ENCODE measurements at places on chromosomes 11 and 22.

DNA sequence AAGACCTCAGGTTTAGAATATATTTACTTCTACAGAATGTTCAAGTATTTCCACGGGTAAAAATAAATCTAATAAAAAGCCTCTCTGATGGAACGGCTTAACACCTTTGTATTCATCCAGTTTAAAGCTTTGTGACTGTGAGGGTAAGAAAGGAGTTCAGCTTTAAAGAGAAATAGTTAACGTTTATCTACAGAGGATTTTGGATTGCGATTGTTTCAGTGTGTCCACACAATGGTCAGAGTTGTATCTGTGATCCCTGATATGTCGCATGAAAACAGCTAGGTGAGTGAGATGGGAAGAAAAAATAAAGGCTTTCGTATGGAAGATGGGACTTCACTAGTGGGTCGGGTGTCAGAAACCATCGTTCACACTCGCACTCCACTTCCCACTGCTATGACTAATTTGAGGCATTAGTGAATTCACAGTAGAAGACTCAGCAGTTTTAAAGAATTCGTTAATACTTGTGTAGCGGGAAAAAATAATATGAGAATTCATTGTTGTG, 1.6 kb downstream of the APLP2 start:
- no peak for DNase-seq

- DNase-seq: no peak
These were observed 26.5 kb downstream of the ATXN10 start for GRCh38 chr22:45698094-45698493.

- no peak for DNase-seq
These were observed 6.1 kb downstream of the APLNR start for GRCh38 chr11:57230791-57231538.

DNA sequence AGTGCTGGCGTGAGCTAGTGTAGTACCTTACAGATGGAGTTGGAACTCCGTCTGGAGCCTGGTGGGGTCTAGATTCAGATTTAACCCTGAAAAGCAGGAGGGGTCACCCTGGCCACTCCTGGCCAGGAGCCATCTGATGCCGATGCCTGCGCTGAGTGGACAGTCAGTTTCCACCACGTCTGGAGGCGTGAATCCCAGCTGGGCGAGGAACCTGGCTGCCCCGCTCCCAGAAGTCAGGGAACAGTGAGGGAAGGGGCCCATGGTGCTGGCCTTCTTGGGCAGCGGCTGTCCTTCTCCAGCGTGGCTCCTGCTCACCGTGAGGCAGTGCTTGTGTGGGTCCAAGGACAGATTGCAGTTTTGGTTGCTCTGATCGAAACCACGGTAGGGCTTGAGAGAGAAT, 76.3 kb downstream of the PARVB start:
- DNase-seq: no peak

GRCh38 chr22:20857838-20858614, 585 bp downstream of the PI4KA start:
- DNase-seq: peak; percentile 79

- no peak for DNase-seq
These were observed 85.2 kb downstream of the BUD13 start for GRCh38 chr11:116687458-116688201.

- no peak for DNase-seq
These were observed 182.2 kb downstream of the MAML2 start for GRCh38 chr11:96160732-96161306.

Measured in stimulated activated CD4-positive, alpha-beta T cell treated with anti-CD3 and anti-CD28 coated beads, Interleukin-4, amount 100 ng/mL, for 48 hours (primary cell).